ENCODE measurements at places on chromosomes 7 and 10.
A peak's percentile ranks its signal among the peaks of the same experiment; 100 is the strongest.

- DNase-seq, result peak; percentile 31
Observed at GRCh38 chr10:59362959-59363381, 621 bp upstream of the FAM13C start.

GRCh38 chr7:95682913-95683312 is 86.6 kb upstream of the PDK4 start:
- no peak for DNase-seq

DNA sequence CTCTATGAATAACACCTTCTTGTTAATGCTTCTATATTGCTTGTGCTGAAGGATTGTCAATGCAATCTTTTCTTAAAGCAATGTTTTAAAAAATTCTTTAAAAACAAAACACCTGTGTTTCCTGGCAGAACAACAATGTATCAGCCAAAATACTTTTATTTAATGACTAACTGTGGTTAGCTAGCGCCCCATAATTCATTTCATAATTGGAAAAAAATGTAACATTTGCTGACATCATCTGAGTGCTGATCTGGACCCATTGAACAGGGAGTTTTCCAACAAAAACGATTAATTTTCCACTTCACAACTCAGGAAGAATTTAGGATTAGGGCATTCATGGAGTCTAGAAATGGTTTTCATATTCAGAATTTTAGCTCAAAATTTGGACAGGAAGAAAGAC is 137.6 kb upstream of the CDK6 start:
- peak; percentile 20 for DNase-seq

GRCh38 chr7:142749218-142749993 is at the start of gene PRSS1:
Gene PRSS1 (plus strand): TSS chr7:142749472. CDS start chr7:142749485, 13 bp downstream.
- no peak for DNase-seq

GRCh38 chr7:16794986-16795385 is 9.8 kb downstream of the AGR2 start:
- DNase-seq, result no peak

DNA sequence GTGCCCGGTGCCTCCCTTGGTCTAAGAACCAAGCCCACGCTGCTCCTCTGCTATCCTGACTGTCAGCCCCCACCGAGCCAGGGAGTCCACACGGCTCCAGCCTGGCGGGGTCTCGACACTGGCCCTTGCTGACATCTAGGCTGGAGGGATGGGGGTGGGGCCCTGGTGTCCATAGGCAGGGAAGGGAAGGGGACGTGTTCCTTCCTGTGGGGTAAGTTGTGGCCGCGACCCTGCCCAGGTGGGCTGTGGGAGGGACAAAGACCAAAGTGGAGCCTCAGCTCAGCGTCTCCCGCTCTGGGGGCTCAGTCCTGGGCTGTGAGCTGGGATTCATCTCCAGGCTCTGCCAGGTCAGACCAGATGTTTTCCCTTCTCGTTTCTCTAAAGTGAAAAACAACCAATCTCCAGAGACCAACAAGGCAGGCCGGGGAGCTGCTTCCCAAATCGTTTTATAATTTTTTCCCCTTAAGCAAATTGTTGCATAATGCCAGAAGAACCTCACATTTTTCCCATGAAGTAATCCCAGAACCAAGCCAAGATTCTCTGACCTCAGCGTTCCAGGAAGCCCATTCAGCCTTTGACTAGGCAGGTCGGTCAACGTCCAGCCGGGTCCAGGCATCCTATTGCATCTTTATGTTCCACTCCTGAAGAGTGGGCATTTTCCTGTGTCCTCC is 101.2 kb downstream of the RGS10 start:
- peak; percentile 95 for DNase-seq

DNA sequence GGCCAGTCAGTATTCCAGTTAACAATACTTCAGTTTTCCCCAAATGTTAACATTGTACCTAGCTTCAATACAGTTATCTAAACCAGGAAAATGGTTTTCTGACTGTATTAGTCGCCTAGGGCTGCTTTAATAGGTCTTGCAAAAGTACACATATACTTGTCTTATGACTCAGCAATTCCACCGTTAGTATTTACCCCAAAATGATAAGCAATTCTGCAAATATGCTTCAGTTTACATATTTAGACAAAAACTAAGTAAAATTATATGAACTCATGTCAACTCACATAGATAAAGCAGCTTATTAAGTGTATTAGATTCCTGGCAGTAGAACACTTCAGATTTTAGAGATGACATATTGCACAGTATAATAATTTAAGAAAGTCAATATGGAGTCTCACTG is 363.3 kb downstream of the ARL4A start:
- DNase-seq, result peak; percentile 61

GRCh38 chr7:73892003-73892999 is 31.3 kb downstream of the TMEM270 start:
- DNase-seq, result peak; percentile 80

Measured in EH (cell line).